Osteoblast (primary cell): ENCODE measurements at places on chromosomes 5 and 9. TPM values are rescaled to one million over a fixed set of nuclear protein-coding genes. Genes with fewer than 3 reads are reported as not detected.

DNA sequence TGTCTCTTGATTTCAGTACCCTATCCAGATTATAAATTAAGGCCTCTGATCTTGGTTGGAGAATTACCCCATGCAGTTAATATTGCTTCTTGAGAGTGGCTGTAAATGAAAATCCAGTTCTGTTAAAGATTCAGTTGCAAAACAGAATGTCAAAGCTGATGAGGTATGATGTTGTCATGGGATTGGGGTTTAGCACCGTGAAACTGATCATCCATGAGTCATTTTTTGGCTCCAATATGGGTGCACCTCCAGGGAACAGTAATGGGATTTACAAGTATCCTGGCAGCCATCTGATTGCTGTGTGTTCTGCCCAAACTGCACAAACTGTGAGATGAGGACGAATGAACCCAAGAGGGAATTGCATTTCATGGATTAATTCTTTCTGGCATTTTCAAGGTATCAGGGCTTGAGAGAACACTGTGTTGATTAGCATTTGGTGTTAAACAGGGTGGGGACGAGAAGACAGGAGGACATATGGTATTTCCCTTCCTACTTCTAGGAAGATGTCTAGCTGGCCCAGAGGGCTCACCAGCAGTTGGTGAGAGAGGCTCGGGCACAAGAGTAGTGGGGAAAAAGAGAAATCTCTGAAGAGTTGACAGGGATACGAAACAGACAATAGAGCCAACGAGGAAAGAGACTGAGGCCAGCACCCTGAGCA is 214.7 kb downstream of the GAS1 start:
- peak; percentile 87 for DNase-seq

- no peak for DNase-seq
Observed at GRCh38 chr9:70829591-70830265, 291.7 kb downstream of the TRPM3 start.

DNA sequence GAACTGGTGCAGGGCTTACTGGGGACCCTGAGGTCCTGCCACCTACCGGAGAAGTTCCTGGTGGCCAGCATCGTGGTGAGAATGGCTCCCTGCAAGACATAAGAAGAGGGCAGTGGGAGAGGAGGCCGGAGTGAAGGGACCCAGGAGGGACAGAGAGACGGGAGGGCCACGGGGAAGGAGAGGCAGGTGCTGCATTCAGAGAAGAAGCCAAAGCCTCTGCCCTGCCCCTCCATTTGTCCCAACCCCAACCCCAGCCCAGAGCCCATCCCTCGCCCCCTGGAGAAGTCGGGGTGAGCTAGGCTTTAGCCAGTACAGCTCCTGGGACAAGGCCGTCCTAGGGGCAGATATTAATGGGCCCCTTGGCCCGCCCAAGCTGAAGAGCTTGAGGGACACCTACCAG is 41.8 kb downstream of the CAMK2A start:
- DNase-seq: no peak

ZNF462 gene
- total RNA-seq: 8.3 and 9.8 TPM in 2 replicates

AGXT2 gene
- not detected in 2 replicates for total RNA-seq
